Activated CD8-positive, alpha-beta memory T cell treated with anti-CD3 and anti-CD28 coated beads for 36 hours (primary cell): ENCODE measurements at places on chromosomes 2 and 18. TPM values are rescaled to one million over a fixed set of nuclear protein-coding genes. Genes with fewer than 3 reads are reported as not detected.

Gene TMEM247
- total RNA-seq = not detected

Gene NGEF
- 0.13 TPM for total RNA-seq

Gene AQP12A
- not detected for total RNA-seq

Gene DSC3
- total RNA-seq = 0.04 TPM

Gene TNFAIP6
- not detected for total RNA-seq

Gene CFAP221
- not detected for total RNA-seq

Gene STAM2
- total RNA-seq = 17.5 TPM

Gene RNF152
- 0.21 TPM for total RNA-seq

Gene ALK
- total RNA-seq = not detected

Gene KCNJ13
- not detected for total RNA-seq

Gene KRTCAP3
- total RNA-seq = 4.6 TPM

Gene PARD3B
- total RNA-seq = 0.06 TPM

Gene PRSS56
- total RNA-seq = not detected

Gene PLB1
- 0.51 TPM for total RNA-seq

Gene MATN3
- total RNA-seq = not detected

Gene FOXD4L1
- 0.17 TPM for total RNA-seq

Gene ACVR1C
- total RNA-seq = 0.44 TPM

Gene CCDC150
- total RNA-seq = 8.8 TPM

Gene KCNS3
- total RNA-seq = not detected

Gene PSTPIP2
- total RNA-seq = 33.0 TPM
